ENCODE measurements at places on chromosomes 6 and 20. TPM values are rescaled to one million over a fixed set of nuclear protein-coding genes. Genes with fewer than 3 reads are reported as not detected.
A peak's percentile ranks its signal among the peaks of the same experiment; 100 is the strongest.

- H3K4me1 ChIP-seq, result no peaks in the 10 kb centered on the region
- no peak overlapping the region for H3K27ac ChIP-seq
- H3K4me3 ChIP-seq, result no peak overlapping the region
- no peaks in the 10 kb centered on the region for H3K36me3 ChIP-seq
Observed at GRCh38 chr6:126955621-126956020, 162.8 kb upstream of the RSPO3 start.

GRCh38 chr6:122042380-122042779 is 357.1 kb upstream of the HSF2 start:
- H3K36me3 ChIP-seq, result no peaks in the 10 kb centered on the region
- H3K4me3 ChIP-seq, result no peak overlapping the region
- no peak overlapping the region for H3K27ac ChIP-seq
- no peaks in the 10 kb centered on the region for H3K27me3 ChIP-seq
- no peaks in the 10 kb centered on the region for H3K4me1 ChIP-seq
- DNase-seq, result no peak

- no peaks in the 10 kb centered on the region for H3K27me3 ChIP-seq
- peaks cover 22% of the 10 kb centered on the region for H3K36me3 ChIP-seq
- peaks cover 81% of the 10 kb centered on the region for H3K4me1 ChIP-seq
- peak; percentile 69 for DNase-seq
Observed at GRCh38 chr6:142935553-142936517, 9.1 kb downstream of the HIVEP2 start.

DNA sequence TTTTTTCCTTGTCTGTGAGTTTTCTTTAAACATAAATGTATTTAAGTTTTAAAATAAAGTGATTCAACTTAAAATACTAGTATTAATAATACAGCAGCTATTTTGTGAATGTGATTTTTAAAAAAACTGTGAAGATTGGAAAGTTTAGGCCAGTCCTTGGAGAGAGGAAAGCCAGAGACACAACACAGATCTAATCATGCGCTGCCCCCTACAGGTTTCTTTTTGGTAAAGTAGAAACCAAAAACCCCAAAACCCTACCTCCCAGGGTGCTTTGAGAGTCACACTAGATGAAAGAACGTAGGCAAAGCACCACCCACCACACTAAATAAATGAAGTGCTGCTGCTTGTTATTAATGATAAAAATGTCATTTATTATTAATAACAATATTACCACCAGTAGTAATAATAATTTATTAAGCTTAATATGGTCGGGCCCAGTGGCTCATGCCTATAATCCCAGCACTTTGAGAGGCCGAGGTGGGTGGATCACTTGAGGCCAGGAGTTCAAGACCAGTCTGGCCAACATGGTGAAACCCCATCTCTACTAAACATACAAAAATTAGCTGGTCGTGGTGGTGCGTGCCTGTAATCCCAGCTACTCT is 33.7 kb downstream of the SLC9A8 start:
- peak; percentile 64 for DNase-seq
- H3K36me3 ChIP-seq, result peaks cover 23% of the 10 kb centered on the region
- H3K27ac ChIP-seq, result no peak overlapping the region
- no peaks in the 10 kb centered on the region for H3K27me3 ChIP-seq

GRCh38 chr6:170404036-170404435 is 97.5 kb downstream of the FAM120B start:
- DNase-seq, result no peak
- peaks cover 29% of the 10 kb centered on the region for H3K36me3 ChIP-seq
- peaks cover 2% of the 10 kb centered on the region for H3K4me1 ChIP-seq
- H3K4me3 ChIP-seq, result no peak overlapping the region
- H3K27me3 ChIP-seq, result no peaks in the 10 kb centered on the region
- no peak overlapping the region for H3K27ac ChIP-seq

DNA sequence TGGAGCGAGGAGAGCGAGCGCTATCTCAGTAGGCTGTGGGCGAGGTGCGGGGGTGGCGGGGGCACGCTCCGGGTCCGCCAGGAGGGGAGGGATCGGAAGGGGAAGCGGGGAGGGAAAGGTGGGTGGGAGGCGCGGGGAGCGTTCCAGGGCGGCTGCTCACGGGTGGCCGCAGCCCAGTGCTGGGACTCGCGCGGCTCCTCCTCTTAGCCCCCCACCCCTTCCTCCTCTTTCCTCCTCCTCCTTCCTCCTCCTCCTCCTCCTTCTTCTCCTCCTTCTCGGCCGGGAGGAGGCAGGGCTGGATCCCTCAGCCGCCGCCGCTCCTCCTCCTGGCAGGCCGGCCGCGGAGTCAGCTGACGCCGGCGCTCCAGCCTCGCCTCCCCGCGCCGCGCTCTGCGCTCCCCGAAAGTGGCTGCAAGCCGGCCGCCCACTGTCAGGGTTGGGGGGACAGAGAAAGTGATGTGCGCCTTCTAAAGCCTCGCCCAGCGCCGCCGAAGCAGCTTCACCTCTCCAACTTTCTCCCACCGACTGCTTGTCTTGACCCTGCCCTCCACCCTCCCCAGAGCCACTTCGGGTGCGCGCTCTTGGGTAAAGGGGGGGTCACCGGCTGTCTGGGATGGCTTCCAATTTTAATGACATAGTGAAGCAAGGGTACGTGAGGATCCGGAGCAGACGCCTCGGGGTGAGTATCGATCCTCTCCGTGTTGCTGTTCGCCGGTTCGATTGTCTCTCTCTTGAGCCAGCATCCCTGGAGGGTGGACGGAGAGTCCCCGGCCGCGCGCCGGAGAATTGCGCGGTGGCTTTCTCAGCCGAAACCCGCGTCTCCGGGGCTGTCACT is at the start of gene DOK5:
Gene DOK5 (plus strand): TSS at position 260 of the 835 bp plus-strand sequence. CDS start 354 bp downstream, at position 614.
- peaks cover 44% of the 10 kb centered on the region for H3K27me3 ChIP-seq
- peak within 1 kb of the TSS; percentile 6 for H3K4me3 ChIP-seq
- H3K36me3 ChIP-seq, result no peaks in the 10 kb centered on the region
- no peak for DNase-seq
- H3K4me1 ChIP-seq, result no peaks in the 10 kb centered on the region

DNA sequence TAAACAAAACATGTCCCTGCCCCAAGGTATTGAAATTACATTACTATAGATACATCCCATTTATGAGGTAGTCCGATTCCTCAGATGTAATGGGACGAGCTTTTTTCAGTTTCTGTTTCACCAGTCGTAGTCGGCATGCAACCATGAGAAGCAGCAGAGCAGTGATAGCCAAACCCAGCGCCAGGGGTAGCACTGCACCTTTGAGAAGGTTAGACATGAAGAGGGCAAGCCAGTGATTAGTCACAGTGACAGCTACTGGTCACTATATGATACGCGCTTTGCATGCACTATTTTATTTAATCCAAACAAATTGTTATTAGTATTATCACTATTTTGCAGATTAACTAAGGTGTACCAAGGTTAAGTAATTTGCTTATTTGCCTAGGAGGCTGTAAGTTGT is 43.7 kb downstream of the LRP11 start:
- H3K27me3 ChIP-seq, result peaks cover 10% of the 10 kb centered on the region
- no peak overlapping the region for H3K27ac ChIP-seq
- no peak overlapping the region for H3K4me3 ChIP-seq
- peaks cover 2% of the 10 kb centered on the region for H3K4me1 ChIP-seq

DNA sequence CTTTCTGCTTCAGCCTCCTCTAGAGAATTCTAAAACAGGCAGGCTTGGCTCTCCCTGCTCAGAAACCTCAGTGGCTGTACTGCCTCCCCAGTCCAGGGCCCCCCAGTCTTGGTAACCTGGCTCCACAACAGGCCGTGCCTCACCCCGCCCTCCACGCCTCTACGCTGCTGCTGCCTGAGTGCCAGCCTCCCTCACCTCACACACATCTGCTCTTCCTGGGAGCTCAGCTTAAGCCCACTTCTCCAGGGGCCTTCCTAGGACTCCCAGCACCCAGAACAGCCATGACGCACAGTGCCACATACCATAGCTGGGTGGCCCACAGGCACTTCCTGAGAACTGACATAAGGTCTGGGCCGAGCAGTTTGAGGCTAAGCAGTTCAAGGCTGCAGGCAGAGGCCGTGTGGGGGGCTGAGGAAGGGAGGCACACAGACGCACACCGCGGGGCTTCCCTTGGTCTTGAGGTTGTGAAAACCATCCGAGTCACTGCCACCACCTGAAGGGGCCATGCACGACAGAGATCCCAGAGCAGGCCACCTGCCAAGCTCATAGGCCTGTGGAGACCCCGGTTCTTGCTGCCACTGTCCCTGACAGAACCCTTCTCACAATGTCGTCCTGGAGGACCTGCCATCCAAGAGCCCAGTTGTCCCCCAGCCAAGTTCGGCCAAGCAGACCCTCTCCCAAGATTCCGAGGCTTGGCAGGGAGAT is 42.6 kb downstream of the DSTN start:
- H3K36me3 ChIP-seq, result peaks cover 11% of the 10 kb centered on the region
- peaks cover 50% of the 10 kb centered on the region for H3K4me1 ChIP-seq
- H3K4me3 ChIP-seq, result peak overlapping the region; percentile 60
- H3K27ac ChIP-seq, result peak overlapping the region; percentile 96
- H3K27me3 ChIP-seq, result no peaks in the 10 kb centered on the region

DNA sequence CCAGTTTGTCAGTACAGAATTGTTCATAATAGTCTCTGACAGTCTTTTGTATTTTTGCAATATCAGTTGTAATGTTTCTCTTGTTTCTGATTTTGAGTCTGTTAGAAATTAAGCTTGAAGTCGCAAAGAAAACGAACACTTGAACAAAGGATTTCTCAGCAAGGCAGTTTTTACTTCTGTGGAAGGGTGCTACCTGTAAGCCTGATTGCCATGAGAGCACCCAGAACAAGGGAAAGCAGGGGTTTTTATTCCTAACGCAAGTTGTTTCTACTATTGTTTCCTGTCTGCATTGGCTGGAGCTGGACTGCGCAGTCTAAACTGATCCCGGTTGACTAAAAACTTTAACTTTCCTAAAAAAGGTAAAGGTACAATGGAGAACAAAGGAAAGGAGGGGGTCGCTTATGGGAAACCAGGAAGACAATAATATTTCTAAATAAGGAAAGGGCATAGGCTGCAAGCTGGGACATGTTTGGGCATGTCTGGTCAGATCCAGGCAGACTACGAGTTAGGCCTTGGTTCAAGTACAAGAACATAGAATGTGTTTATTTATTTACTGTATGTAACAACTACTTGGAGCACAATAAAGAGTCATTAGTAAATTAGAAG is 28.5 kb downstream of the HLA-B start:
- no peak for DNase-seq
- H3K36me3 ChIP-seq, result peaks cover 36% of the 10 kb centered on the region
- H3K4me3 ChIP-seq, result no peak overlapping the region

DNA sequence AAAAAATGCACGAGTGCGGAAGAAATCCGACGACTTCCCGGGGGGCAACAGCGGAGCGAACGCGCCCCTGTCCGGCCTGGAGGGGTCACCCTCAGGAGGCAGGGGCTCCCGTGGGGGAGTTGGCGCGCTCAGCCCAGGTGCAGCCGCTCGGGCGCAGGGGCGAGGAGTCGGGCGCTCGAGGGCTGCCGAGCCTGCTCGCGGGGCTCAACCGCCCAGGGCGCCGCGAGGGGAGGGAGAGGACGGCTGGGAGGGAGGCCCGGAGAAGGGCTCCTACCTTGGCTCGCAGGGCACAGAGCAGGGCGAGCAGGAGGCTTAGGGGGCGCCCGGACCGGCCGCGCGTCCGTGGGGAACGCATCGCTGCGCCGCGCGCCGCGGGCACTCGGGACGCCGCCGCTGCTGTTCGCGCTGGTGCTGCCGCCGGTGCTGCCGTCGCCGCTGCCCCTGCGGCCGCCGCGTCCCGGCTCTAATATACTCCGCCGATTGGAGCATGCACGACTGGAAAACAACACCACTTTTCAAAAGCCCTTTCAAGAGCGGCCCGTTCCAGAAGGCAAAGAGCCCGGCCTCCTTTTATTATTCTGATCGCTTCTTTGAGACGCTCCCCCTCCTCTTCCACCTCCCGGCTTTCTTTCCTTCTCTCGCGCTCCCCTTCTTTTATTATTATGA is 490 bp downstream of the JAG1 start:
- H3K4me3 ChIP-seq, result peak overlapping the region; percentile 76
- peaks cover 26% of the 10 kb centered on the region for H3K4me1 ChIP-seq
- H3K27ac ChIP-seq, result no peak overlapping the region

- H3K4me3 ChIP-seq, result no peak overlapping the region
- H3K27ac ChIP-seq, result no peak overlapping the region
Observed at GRCh38 chr6:31610968-31611367, 4.1 kb upstream of the AIF1 start.

- no peaks in the 10 kb centered on the region for H3K27me3 ChIP-seq
- peak; percentile 87 for DNase-seq
- H3K36me3 ChIP-seq, result peaks cover 6% of the 10 kb centered on the region
- peak overlapping the region; percentile 24 for H3K4me3 ChIP-seq
Observed at GRCh38 chr6:16769131-16769985, 8.1 kb upstream of the ATXN1 start.

- no peaks in the 10 kb centered on the region for H3K4me1 ChIP-seq
- DNase-seq, result no peak
- H3K4me3 ChIP-seq, result no peak overlapping the region
- H3K27me3 ChIP-seq, result peaks cover 51% of the 10 kb centered on the region
Observed at GRCh38 chr6:159229651-159230051, 60.5 kb downstream of the FNDC1 start.

DNA sequence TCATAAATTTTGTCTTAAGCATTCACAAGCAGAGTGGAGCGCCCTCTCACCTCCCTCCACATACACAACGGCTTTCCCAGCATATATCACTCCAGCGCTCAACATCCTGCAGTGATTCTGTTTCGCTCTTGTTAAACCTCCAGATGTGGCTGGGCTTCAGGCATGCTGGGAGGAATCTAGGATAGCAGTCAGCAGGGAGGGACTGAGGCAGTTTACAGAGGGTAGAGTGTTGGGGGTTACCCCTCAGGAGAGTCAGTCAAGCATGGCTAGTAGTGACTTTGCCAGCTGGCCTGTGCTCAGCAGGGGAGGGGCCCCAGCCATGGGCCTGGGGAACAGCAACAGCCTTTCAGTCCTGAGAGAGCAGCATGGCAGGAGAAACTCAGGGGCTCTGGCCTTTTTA is 161.4 kb upstream of the FLRT3 start:
- no peaks in the 10 kb centered on the region for H3K4me1 ChIP-seq
- no peaks in the 10 kb centered on the region for H3K27me3 ChIP-seq
- no peaks in the 10 kb centered on the region for H3K36me3 ChIP-seq
- no peak for DNase-seq
- H3K4me3 ChIP-seq, result no peak overlapping the region
- H3K27ac ChIP-seq, result no peak overlapping the region

Gene SPTLC3
- total RNA-seq, result 0.16 TPM

Gene HLA-G
- 0.66 TPM for total RNA-seq

Gene BPI
- total RNA-seq, result not detected

Gene LAMA2
- total RNA-seq, result not detected

Gene RALY
- total RNA-seq, result 221 TPM

Gene BEND3
- total RNA-seq, result 4.7 TPM

Gene OOEP
- total RNA-seq, result 1.1 TPM

Gene RIPOR2
- total RNA-seq, result 104 TPM

Gene DHX16
- total RNA-seq, result 49.6 TPM
